ENCODE measurements at places on chromosomes 2 and 18.

GRCh38 chr18:57475408-57475807 is 40.2 kb downstream of the ONECUT2 start:
- DNase-seq: no peak

GRCh38 chr2:99096728-99097127 is 44.8 kb upstream of the C2orf15 start:
- no peak for DNase-seq

DNA sequence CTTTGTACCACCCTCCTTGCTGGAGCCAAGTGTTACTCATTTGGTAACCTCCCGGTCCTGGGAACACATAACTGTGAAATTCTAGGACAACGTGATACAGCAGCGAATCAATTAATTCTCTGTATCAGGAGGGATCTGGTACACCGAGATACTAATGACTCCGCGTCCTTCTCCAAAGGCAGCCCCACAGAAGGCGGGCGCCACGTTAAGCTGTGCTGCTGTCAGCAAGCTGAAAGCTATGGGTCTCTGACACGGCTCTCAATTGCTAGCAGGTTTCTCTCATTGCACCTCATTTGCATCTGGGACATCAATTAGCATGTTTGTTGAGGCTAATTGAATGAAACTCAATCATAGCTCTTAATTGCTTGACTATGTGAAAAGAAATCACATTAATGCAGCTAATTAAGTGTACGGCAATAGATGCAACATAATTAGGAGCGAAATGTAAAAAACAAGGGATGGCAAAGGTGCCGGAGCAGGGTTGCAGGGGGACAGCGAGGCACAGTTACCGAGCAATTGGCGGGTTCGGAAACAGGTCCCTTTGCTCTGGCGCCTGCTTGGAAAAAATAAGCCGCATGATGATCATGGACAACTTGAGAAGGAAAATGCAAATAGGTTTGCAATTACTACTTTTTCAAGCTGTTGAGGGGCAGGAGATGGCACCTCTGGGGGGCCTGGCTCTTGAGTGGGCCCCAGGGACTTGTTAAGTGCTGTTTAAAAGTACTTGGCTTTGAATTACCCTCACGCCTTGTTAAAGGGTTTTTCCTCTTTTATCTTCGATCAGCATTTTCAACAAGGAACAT is 264.2 kb downstream of the GBX2 start:
- DNase-seq: no peak

- no peak for DNase-seq
Measured at GRCh38 chr2:11527001-11527400, 6.8 kb upstream of the GREB1 start.

GRCh38 chr18:34942276-34942675 is 98.9 kb upstream of the MAPRE2 start:
- no peak for DNase-seq

- DNase-seq: peak; percentile 67
Measured at GRCh38 chr2:178280244-178280852, 86.0 kb downstream of the OSBPL6 start.

GRCh38 chr2:215356948-215357461 is 45.1 kb downstream of the ATIC start:
- DNase-seq: no peak

DNA sequence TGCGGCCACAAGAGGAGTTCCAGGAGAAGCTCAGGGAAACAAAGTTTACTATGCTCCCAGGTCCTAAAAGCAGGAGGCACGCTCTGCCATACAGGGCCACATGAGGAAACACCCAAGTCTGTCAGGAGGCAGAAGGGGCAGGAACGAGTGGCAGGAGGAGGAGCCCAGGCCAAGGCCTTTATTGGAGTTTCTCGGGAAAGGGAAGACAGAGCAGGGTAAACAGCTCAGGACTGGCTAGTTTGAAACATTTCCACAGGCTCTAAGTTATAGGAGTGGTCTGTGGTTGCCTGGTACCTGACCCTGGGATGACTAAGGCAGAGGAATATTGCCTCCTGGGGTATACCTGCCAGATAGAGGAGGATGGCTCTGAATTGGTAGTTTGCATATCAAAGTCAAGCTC is 3.7 kb upstream of the ZNF638 start:
- no peak for DNase-seq

- DNase-seq: no peak
Measured at GRCh38 chr18:79383388-79384056, 12.2 kb upstream of the NFATC1 start.

GRCh38 chr2:110770959-110771431 is 38.6 kb downstream of the ACOXL start:
- no peak for DNase-seq

DNA sequence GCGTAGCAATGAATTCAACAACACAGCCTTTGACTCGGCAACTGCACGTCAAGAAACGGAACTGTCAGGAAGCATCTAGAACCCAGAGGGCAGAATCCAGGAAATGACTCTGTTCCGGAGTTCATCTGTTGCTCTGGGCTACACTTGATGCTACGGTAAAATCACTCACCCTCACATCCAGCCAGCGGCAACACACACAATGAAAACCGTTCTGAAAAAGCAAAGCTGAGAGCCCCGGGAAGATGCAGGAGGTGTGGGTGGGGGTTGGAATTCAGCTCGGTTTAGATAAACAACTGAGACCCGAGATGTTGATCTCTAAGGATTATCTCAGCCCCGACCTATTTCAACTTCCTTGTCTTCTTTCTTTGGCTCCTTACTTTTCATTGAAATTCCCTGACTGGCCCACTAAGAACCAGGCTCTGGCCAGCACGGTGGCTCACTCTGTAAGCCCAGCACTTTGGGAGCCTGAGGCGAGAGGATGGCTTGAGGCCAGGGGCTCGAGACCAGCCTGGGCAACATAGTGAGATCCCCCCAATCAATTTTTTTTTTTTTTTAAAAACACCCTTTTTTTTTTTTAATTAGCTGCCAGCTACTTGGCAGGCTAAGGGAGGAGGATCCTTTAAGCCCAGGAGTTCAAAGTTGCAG is 13.3 kb upstream of the RAB17 start:
- DNase-seq: peak; percentile 69

DNA sequence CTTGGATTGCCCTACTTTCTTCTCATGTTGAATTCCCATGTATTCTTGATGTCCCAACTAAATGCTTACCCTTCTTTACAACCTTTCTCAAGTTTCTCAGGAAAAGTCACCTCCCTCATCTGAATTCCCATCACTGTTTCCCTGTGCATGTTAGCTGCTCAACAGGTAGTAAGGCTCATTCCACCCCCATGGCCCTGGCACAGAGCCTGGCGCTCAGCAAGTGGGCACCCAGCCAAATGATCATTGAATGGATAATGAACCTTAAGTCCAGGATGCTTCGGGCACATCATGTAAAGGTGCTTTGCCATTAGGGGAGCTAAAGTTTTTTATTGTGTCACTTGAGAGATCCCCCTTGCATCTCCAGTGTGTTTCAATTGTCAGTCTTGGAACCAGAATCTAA is 124.0 kb downstream of the PKP4 start:
- DNase-seq: no peak

GRCh38 chr2:218286570-218287459 is 5.5 kb downstream of the TMBIM1 start:
- DNase-seq: peak; percentile 89

- no peak for DNase-seq
Measured at GRCh38 chr2:232299084-232299483, 79.5 kb upstream of the ALPP start.

DNA sequence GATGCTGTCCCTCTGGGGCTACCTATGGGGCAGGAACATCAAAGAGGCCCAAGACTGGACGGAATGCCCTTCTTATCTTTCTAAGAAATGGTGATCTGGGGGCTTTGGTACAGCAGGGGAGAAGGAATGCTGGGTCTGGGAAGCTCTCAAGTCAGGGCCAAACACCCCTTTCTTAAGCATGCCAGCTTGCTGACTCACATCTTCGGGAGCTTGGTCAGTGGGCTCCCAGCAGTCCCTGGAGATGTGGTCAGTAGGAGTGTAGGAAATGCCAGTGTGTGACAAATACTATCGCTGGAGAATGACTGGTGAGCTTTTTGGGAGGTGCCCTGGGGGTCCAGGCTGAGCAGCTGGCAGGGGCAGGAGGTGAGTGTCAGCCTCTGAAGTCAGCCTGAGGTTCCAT is 105.0 kb upstream of the CDC42EP3 start:
- no peak for DNase-seq

DNA sequence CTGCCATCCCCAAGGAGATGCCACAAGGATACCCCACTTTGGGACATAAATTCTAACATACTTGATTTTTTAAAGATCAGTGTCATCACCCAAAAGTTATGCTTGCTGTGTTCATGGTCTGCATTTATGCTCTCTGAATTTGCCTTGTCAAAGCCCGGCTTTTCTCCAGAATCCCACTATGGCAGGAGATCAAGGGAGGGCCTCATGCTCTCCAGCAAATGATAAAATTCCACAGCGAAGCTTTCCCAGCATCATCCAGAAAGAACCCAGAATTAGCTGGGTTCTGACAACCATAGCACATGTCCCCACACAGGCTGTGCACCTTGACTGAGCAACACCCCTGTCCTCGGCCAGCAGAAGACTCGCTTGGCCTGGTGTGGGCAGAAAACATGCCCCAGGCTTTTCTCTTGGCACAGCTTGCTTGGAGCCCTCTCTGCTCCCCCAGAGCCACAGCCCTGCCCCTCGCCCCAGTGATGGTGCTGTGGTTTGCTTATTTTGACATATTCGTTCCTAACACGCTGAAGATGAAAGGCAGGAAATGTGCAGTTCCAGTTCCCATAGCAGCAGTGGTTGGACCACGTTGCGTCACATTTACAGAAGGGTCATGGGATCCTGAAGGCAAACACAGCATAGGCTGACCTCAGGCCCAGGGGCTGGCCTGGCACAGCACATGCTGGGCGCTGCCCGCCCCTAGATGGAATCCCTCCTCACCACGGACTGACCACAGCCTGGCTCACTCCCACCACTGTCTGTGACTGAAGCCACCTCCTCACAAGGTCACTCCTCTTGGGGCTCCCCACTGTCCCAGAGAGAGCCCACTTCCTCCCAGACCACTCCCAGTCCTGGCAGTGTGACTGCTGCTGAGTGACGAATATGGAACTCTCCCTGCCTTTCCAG is 14.1 kb upstream of the CHRNA1 start:
- DNase-seq: peak; percentile 62

DNA sequence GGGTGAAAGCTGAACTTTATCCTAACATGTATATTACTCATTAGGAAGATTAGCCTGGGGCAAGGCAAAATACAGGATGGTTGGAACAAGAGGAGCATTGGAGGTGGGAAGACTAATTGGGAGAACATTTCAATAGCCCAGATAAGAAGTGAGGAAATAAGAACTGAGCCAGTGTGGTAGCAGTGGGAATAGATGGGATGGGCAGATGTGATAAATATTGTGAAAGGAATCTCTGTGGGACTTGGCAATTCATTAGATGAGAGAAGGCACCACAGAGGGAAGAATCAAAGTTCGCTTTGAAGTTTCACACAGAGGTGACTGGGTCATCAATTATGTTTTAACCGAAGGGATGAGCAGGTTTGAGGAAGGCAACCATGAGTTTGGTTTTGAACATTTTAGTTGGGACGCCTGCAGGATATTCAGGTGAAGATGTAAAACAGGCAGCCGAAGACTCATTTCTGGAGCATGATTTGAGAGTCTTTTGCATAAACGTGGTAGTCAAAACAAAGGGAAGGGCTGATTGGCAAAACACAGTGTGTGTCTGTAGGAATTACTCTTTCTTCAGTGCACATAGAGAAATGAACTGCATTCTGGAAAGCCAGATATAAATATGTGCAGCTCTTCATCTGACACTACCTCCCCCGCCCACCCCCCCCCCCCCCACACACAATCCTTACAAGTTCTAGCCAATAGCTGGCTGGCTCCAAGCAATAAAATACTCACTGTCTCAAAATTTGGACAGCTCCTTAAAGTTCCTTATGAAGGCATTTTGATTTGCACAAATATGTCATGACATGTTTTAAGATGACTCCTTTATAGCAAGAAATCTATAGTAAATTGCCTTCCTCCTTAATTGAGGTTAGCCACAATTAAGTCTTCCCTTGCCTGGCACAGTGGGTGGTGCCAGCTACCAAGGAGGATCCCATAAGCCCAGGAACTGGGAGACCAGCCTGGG is 1.9 kb upstream of the SLC1A4 start:
- no peak for DNase-seq

- no peak for DNase-seq
Measured at GRCh38 chr2:225100856-225101294, 58.6 kb upstream of the DOCK10 start.

DNA sequence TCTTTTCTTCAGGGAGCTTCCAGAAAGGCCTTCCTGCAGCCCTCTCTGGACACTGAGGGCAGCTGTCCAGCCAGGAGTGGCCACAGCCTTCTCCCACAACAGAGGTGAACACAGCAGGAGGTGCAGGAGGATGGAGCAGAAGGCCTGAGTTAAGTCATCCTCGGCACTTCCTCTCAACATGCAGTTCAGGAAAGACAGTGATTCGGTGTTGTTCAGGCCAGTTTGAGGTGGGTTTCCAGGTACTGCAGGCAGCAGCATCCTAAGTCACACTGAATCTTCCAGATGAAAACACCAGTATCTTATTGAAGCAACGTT is 225.3 kb upstream of the PXDN start:
- DNase-seq: no peak

GRCh38 chr2:121134728-121135127 is 150.3 kb downstream of the TFCP2L1 start:
- DNase-seq: no peak

DNA sequence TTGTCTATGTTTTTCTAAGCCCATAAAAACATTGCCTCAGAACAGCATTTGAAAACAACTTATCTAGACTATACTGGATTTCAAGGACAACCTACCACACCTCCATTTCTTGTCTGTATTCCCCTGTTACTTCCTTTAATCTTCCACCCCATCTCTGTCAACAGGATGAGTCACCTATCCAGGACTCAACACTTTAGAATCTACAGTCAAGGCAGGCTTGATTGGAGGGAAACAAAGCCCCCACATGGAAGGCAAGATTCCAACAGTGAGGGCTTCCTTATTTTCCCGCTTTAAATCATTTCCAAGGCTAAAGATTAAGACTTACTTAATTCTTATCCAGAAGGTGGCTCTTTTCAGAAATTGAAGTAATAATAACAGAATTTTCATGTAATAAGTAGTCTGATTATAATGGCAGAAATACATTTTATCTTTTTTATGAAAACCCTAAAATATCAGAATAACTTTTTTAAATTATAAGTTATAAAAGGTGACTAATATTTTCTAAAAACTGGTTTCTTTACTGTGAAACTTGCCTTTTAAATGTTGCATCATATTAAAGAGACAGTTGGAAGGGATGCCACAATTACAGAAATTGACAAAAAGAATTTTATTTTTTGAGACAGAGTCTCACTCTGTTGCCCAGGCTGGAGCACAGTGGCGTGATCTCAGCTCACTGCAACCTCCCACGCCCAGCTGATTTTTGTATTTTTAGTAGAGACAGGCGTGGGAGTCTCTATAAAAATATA is 138.7 kb upstream of the CCDC150 start:
- no peak for DNase-seq

GRCh38 chr2:208643145-208643544 is 236.6 kb downstream of the PTH2R start:
- no peak for DNase-seq
